ENCODE measurements at places on chromosomes 1 and 21.

DNA sequence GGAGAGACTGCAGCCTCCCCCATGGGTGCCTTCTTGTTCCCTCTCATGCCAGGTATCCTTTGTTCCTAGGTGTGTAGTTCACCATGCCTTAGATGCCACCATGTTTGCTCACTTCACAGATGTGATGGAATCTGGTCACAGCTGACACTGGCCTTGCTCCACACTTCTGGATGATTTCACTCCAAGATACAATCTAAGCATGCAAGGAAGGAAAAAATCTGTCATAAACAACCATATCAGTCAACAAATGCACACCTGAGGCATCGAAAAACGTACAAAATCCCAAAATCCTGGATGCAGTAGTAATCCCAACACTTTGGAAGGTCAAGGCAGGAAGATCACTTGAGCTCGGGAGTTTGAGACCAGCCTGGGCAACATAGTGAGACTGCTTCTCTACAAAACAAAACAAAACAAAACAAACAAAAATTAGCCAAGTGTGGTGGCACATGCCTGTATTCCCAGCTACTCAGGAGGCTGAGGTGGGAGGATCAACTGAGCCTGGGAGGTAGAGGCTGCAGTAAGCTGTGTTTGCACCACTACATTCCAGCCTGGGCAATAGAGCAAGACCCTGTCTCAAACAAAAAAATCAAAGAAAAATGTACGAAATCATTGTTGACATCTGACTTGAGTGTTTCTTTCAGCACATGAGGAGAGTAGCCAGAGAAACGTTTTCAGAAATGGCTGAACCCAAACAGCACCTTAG lies 17.1 kb upstream of the PTPRF start:
- DNase-seq, result no peak

DNA sequence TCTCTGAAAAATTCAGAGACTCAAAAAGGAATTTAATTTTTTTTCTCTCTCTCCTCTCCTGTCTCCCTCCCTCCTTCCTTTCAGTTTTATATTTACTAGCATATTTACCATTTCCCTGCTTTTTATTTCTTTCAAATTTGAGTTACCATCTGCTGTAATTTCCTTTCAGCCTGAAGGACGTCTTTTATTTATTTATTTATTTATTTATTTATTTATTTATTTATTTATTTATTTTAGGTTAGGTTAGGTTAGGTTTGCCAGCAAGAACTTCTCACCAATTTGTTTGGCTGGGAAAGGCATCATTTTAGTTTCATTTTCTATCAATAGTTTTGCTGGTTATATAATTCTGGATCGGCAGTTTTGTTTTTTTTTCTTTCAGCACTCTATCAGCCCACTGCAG lies 231.7 kb upstream of the ZRANB2 start:
- DNase-seq, result no peak

DNA sequence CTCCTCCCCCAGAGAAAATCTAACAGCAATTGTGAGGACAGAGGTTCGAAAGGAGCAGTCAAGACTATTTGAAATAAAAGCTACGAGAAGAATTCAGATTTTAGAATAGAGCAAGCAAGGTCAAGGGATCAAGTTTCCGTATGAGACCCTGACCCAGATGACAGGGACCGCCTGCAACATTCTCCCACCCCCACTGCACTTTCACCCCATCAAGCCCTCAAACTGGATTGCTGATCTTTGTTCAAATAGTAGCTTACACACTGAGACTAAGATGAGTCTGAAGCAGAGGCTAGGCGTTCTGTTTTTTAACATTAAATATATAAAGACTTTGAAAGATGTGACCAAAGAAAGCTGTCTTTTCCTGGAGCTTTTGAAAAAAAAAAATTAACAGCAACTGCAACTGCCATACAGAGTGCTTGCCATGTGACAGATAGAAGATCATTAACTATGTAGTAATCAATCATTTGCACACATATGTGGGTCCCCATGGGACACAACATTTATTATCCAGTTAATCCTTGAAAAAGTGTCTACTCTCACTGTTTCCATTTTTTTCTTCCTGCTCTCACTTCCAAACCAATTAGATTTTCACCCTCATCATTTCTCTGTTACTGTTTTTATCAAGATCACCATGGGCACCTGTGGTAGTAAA lies 120.0 kb downstream of the GRIK1 start:
- no peak for DNase-seq

GRCh38 chr1:156477526-156478249 lies 22.9 kb downstream of the MEF2D start:
- DNase-seq, result no peak

DNA sequence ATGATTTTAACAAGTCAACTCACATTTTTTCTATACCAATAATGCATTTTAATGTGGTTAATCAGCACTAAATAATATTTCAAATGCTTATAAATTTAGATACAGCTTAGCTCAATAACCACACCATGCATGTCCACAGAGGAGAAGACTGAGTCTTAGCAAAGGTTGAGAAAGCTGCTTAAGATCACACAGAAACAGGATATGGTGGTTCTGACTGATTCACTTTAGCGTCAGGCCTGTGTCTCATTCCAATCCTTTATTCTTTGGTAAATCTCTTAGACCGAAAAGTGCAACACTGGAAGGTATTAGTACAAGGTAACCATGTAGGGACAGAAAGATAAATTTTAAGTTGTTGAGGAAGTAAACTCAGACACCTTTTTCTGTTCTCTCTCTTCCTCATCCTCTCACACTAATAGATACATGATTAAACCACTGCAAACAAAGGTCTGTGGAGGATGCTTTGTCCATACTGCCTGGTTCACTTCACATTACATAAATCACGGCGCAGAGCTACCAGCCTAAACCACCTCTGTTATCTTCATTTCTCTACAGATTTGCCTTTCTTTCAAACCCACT lies 139.0 kb downstream of the DPYD start:
- no peak for DNase-seq

- DNase-seq, result no peak
Measured at GRCh38 chr1:54705153-54705552, 10.5 kb upstream of the TTC4 start.

DNA sequence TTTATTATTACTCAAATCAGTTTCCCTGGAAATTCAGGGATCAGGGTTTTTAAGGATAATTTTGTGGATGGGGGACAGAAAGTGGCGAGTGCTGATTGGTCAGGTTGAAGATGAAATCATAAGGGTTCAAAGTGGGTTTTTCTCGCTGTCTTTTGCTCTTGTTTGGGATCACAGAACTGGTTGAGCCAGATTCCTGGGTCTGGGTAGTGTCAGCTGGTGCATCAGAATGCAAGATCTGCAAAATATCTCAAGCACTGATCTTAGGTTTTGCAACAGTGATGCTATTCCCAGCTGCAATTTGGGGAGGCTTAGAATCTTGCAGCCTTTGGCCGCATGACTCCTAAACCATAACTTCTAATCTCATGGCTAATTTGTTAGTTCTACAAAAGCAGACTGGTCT lies 9.3 kb downstream of the CHI3L2 start:
- DNase-seq, result no peak

DNA sequence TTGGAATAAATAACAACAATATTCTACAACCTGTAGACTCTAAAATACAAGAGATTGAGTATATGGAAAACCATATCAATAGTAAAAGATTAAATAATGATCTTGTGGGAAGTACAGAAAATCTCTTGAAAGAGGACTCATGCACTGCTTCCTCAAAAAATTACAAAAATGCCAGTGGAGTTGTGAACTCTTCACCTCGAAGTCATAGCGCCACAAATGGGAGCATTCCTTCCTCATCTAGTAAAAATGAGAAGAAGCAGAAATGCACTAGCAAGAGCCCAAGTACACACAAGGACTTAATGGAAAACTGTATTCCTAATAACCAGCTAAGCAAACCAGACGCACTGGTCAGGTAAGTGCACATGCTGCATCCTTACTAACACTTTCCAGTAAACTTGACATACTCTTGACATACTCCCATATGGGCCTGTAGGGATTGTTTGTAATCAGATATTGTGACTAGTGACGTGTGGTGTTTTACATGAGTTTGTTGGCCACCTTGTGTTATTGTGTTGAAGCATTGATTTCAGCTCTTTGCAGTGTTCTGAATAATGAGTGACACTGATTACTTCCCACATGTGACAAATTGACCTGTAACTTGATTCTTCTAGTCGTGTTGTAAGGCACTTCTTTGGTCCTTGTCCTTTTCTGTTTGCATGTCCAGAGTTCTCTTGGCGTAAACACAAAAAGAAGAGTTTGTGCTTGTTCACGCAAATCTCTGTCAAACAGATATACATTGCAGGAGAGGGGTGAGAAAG lies 28.0 kb downstream of the MACO1 start:
- DNase-seq, result no peak

- no peak for DNase-seq
Measured at GRCh38 chr21:34536311-34536710, 24.3 kb upstream of the KCNE1 start.

GRCh38 chr1:64654519-64655341 lies 90.1 kb upstream of the RAVER2 start:
- DNase-seq, result no peak

DNA sequence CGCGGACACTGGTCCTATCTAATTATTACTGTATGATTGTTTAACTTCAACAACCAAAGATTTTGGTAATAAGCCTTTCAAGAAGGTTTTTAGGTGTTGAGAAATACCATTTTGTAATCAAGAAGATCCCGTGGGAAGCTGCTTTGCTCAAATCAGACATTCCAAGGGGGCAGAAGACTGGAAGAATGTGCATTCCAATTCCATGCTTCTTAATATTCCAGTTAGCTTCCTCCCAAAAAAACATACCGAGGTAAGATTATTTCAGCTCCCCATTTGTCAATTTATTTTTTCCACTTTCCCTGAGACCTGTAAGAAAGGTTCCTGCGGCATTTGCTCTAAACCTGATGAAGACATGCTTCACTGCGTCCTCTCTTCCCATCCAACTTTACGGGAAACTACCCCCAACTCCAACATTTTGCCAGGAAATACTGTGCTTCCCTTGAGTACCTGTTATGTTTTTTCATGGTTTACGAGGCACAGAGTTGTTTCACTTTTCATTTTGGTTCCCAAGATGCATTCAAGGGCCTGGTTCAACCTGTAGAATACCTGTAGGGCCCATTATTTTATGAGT lies 4.1 kb downstream of the CNN3 start:
- no peak for DNase-seq

DNA sequence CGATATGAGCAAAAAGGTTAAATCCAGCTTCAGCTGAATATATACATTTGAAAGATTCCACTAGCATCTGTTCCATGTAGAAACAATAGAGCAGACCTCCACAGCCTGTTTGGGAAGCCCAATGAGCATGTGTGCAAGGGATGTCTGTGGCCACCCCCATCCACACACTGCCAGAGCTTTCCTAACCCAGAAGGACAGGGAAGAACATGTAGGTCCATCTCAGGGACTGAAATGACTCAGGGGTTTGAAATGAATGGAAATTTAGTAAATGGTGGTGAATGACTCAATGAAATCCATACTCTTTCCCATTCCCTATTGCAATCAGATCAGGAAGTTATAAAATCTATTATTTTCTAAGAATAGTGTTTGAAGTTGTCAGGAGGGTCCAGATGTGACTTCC lies 397.2 kb downstream of the DUSP10 start:
- no peak for DNase-seq

GRCh38 chr1:182340233-182341058 lies 51.1 kb downstream of the GLUL start:
- no peak for DNase-seq

DNA sequence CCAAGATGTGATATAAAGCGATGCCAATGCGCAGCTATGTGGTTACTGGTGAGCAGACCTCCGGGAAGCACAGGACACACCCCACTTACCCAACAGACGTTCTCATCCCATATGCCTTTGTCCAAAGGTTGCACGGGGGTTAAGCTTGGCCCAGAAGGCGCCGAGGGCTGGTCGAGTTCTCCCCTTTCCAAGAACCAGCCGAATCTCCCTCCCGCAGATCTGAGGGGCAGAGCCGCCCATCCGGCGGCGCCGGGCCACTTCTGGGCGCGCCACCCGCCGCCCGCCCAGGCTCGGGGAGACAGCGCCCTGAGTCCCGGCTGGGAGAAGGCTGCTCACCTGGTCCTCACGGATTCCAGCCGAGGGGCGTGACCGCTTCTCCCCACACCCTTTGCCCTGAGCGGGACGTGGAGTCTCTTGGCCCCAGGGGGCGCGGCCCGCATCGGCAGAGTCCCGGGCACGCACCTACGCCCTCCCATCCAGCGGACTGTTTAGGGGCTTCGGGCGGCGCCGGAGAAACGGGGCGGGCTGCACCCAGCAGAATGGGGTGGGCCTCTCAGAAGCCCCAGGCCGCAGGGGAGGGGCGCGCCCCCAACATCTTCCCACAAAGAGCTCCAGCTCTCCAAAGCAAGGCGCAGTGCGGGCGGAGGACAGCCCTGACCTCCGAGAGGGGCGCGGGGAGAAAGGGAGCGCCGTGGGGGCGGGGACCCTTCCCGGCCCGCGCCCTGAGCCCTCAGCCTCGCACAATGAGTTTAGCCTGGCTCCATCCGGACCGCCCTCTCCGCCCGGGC lies 615 bp downstream of the GPR161 start:
- no peak for DNase-seq

DNA sequence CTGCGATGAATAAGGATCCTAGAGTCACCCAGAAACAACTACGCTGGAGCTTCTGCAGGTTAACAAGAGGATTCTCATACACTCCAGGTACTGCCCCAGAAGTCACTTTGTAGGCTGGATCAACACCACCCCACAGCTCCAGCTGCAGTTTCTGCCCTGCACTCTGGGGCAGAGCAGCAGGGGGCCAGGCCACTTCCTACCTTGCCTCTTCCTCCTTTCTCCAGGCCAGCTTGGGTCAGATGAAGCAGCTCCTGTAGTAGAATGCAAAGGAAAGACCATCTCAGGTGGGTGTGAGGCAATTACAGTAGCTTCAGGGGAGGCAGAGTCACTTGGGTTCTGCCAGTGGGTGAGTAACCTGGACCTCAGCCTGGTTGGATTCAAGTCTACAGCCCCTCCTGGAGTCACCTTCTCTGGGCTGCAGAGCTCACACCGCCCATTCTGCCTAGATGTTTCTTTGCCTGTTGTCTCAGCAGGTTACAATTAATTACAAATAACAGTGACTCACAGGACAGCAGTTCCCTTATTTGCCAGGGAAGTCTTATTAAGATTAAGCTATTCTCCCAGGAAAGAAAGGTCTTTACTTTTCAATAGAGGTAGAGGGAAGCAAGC lies 24.4 kb upstream of the BCAR3 start:
- DNase-seq, result no peak

DNA sequence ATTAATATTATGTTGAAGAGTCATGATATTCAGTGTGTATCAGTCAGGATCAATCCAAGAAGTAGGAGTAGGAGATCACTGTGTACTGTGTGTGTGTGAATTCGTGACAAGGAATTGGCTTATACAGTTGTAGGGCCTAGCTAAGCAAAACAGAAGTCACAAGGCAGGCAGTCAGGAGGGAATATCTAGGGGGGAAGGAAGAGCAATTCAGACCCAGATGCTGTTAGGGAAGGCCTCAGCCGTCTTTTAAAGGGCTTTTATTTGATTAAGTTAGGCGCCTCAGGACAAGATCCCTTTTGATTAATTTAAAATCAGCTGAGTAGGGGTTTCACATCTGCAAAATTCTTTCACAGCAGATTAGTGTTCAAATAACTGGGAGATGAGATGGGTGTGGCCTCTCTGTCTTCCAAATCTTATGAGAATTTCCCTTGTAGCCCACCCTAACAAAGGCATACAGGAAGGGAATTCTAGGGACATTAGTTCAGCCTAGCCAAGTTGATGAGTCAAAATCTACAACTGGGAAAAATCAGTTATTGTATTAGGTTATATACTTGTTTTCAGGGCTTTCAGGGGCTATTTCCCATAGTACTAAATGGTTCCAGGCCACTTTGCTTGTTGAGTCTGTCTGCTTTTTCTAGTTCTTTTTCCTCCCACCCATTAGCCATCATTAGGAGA lies 47.4 kb downstream of the ALG6 start:
- DNase-seq, result no peak

GRCh38 chr21:33360281-33360680 lies 35.5 kb downstream of the IFNAR1 start:
- DNase-seq, result no peak

Data from stimulated activated CD8-positive, alpha-beta memory T cell treated with anti-CD3 and anti-CD28 coated beads, Interleukin-2, amount 100 ng/mL, for 1 hour (primary cell).